Cardiac fibroblast (primary cell): ENCODE measurements at places on chromosomes 7 and 10.

- DNase-seq = no peak
Observed at GRCh38 chr10:49080965-49081364, 34.4 kb downstream of the VSTM4 start.

DNA sequence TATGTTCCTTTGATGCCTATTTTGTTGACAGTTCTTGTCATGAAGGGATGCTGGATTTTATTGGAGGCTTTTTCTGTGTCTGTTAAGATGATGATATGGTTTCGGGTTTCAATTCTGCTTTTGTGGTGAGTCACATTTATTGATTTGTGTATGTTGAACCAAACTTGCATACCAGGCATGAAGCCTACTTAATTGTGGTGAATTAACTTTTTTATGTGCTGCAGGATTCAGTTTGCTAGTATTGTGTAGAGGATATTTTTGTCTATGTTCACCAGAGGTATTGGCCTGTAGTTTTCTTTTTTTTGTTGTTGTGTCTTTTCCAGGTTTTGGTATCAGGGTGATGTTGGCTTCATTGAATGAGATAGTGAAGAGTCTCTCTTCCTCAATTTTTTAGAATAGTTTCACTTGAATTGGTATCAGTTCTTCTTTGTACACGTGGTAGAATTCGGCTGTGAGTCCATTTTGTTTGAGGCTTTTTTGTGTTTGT, 345.9 kb downstream of the KIF20B start:
- DNase-seq = no peak

DNA sequence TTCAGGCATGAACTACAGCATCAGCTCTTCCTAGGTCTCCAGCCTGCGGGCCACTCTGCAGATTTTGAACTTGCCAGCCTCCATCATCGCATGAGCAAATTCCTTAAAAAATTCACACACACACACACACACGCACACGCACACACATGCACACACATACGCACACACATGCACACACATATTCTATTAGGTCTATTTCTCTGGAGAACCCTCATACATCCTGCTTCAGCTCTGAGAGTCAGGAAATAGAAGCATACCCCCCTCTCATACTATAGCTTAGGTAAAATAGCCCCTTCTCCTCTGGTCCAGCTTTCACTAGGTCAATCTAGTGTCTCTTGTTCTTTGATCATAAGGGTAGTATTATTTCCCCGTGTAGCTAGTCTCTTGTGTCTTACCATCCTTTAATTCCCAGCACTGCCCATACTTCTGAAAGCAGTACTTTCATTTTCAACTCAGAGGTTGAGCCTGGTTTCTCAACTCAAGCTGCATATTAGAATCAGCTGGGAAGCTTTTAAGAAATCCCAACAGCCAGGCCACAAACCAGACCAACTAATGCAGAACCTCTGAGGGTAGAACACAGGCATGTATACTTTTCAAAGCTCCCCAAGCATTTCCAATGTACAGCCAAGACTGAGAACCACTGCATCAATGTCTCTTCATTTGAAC, 30.9 kb upstream of the ITGB8 start:
- peak; percentile 23 for DNase-seq

GRCh38 chr7:2092279-2092678, 140.5 kb downstream of the MAD1L1 start:
- no peak for DNase-seq

GRCh38 chr7:107948645-107949442, 54.1 kb downstream of the LAMB1 start:
- DNase-seq = peak; percentile 79

- no peak for DNase-seq
Observed at GRCh38 chr7:41889472-41889871, 186.6 kb upstream of the INHBA start.

DNA sequence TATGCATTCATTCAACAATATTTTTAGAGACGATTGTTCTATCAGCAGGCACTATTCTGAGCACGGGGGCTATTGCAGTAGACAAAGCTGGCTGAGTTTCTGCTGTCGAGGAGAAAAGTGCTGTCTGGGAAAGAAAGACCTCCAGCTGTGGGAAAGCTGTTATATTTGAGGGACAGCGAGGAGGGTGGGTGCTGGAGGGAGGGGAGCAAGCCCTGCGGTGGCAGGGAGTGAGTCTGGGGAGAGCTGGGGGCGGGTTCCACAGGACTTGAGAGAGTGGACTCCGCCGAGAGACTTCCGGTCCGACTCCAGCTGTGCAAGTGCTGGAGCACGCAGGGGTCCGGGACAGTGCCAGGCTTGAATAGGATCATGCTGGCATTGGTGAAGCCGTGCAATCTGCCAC, 602.1 kb upstream of the FOXK1 start:
- DNase-seq = no peak

- DNase-seq = no peak
Observed at GRCh38 chr10:84166620-84167288, 6.8 kb upstream of the GPR15LG start.

DNA sequence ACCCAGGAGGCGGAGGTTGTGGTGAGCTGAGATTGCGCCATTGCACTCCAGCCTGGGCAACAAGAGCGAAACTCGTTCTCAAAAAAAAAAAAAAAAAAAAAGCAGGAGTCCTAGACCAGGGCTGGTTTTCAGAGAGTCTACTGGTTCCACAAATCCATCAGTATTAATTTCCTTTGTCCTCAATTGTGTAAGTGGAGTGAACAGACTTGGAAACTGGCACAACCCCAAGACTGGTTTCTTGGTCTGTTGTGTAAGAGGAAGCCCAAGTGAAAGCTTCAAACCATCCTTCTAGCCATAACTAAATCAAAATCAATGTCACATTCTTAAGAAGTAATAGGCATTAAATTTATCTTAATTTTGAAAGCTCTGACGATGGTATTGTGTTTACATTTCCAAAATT, 213.6 kb downstream of the DGKI start:
- peak; percentile 63 for DNase-seq

GRCh38 chr7:24555184-24555583, 18.1 kb upstream of the PALS2 start:
- DNase-seq = no peak

- DNase-seq = no peak
Observed at GRCh38 chr10:31343009-31343408, 24.0 kb downstream of the ZEB1 start.

DNA sequence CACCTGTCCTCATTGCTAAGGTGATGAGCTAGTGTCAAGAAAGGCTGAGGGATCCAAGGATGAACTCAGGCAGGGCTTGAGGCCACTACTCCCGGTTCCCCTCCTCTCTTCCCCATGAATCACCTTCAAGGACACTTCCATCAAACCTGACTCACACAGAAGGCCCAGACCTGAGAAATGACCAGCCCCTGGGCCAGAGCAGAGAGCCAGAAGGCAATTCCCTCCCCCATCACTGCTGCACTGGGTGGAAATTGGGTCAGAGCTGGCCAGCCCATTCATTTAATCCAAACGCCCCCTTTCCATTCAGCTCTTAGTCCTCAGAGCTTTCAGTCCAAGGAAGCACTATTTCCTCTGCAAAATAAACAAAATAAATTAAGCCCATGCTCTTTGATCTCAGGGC, 182.0 kb downstream of the KCNMA1 start:
- no peak for DNase-seq

DNA sequence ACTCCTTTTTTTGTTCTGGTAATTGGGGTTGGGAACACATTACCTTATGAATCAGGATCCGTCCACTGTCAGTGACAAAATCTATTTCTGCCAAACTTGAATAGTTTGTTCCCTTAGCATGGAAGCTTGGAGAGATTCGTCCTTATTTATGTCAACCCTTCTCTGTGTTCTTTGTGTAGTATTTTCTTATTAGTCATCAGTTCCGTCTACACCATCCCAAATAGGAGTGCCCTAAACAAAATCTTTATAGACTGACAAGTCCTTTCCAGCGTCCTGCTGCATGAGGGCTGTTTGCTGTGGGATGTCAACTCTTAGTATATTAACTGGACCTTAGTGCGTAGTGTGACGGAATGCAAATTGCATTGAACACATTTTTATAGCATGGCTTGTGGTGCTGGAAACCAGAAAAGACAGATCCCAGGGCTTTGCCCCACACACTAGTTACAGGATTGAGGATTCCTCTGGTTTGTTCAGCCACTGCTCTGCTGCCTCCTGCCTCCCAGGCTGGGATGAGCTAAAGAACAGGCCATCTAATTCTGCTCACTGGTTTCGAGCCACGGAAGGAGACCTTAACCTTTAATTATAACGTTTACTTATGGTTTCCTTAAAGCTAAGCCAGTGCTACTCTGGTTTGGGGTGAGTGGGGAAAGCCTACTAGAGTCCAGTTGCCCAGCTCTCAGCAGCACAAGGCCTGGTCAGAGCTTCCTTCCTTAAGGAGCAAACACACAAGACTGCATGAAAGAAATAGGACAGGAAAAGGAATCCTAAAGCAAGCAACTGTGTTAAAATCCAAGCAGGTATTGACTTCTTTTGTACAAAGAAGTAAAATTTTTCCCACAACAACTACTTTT, 194.4 kb downstream of the CCSER2 start:
- peak; percentile 16 for DNase-seq

DNA sequence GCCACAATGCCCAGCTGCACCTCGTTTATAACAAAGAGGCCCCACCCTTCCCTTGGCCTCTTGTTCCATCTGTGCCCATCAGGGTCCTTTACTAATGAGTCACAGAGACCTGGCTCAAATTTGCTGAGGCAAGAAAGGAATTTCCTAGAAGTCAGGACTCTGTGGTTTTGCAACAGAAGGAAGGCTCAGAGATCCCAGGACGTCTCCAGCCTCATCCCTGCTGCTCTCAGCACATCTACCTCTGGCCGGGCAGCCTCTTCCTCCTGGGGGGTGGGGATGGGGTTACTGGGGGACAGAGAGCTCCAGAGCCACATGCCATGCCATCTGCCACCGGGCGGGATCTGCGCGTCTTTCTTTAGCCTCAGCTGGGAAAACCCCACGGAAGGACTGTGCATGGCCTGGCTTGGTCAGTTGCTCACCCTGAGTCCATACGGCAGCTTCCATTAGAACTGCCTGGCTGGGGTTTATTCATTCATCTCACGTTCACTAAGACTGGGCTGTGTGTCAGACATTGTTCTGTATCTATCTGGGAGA, 41.9 kb upstream of the PSMG3 start:
- DNase-seq = peak; percentile 80

- DNase-seq = no peak
Observed at GRCh38 chr7:158950914-158951635, 94.7 kb downstream of the DYNC2I1 start.

DNA sequence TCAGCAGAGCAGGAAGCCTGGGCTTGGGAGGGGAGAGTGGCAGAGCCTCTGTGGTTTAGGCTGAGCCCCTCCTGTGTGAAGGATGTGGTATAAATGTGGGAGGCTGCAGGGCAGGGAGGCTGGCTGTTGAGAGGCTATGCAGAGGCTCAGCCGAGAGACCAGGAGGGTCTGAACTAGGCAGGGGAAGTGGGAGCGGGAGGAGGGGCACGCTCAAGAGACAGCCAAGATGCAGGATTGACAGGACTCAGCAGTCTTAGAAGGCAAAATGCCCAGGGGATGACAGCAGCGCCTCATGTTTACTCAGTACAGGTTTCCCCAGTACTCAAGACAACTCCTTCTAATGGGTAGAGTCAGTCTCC, 24.3 kb downstream of the BTBD16 start:
- DNase-seq = no peak

GRCh38 chr10:14757394-14757793, 17.3 kb downstream of the FAM107B start:
- no peak for DNase-seq

DNA sequence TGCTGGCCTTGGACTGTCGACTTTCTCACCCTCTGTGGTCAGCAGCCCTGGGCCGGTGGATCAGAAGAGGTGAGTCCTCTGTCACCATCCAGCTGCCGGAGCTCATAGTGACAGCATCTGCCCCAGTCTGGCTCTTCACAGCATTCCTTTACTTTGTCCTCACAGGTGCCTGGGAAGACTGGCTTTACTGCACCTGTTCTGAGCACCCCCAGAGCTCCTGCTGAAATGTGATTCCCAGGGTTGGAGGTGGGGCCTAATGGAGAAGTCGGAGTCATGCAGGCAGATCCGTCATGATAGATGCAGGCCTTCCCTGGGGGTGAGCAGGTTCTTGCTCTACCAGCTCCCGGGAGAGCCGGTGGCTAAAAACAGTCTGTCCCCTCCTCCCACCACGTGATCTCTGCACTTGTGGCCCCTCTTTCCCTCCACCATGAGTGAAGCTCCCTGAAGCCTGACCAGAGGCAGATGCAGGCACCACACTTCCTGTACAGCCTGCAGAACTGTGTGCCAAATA, 171.5 kb downstream of the ZMYND11 start:
- no peak for DNase-seq

DNA sequence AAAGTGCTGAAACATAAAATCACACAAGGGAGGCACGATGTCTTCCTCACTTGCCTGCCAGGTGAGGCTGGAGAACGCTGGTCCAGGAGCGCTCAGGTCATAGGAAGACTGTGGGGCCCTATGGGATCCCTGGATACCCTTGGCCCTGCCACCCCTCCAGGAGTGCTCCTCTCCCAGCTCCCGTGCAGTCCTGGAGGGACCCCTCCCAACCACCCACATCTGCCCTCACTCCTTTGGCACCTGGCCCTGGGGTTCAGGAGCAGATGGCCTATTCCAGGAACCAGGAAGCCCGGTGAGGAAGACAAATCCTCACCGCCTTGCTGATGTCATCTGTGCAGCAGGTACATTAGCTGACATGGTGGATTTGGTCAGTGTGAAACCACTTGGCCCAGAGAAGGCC, 3.7 kb upstream of the CXCL12 start:
- no peak for DNase-seq

DNA sequence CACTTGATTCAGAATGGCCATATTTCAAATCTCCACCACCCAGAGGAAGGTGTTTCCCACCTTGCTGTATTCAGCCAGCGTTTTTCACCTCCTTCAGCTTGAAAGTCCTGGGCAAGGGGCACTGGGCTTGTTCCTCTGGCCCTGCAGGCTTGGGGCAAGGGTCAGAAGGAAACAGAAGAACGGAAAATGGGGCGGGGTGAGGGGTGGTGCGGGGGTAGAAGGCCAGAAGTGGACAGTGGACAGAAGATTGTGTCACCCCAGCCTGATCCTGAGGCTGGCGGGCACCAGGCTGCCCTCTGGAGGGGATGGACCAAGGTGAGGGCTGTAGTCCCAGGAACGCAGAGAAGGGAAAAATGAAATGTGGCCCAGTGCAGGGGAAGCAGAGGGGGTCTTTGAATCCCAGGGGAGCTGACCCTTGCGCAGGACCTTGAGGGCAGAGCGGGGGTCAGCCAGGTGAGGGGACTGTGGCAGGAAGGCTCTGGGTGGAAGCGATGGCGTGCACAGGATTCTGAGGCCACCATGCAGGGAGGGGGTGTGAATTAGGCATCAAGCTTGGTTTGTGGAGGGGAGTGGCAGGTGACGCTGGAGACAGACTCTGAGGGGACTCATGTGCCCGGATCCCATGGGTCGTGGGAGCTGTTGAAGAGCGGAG, 23.0 kb downstream of the TMEM120A start:
- no peak for DNase-seq

GRCh38 chr7:110347081-110347480, 743.8 kb upstream of the LRRN3 start:
- DNase-seq = no peak

DNA sequence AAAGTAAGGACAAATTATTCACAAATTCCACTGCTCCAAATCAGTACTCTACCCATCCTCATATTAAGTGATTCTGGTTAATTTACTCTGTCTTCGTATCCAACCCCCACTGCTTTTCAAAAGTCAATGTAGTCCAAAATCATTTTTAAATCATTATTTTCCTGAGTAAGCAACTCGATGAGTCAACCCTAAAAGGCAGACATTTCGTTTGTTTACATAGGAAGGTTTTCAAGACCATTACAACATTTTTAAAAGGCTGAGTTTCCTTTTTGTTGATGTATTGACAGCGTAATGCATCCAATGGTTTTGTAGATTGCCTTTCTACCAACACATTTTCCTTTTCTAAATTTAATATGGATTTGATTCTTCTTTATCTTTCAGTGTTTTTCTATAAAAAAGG, 523.0 kb upstream of the ANKRD30A start:
- peak; percentile 55 for DNase-seq
